ENCODE measurements at places on chromosomes 7 and 10.

- no peak for DNase-seq
These were observed 29.7 kb downstream of the PLPP4 start for GRCh38 chr10:120486671-120487205.

DNA sequence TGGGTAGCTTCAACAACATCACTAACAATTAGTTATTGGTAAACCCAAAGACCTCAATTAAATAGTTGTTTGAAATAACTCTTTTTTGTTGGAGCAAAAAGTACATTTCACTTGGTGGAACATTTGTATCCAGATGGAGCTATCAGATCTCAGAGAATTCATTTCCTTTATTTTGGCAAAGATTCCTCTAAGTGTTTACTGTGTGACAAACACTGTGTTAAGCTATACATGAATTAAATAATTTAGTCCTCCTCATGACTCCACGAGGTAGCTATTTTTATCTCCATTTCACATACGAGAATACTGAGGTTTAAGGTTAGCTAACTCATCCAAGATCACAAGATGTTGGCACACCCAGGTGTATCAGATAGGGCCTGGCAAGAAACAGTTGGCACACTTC is 104.0 kb upstream of the IMMP2L start:
- DNase-seq, result no peak

DNA sequence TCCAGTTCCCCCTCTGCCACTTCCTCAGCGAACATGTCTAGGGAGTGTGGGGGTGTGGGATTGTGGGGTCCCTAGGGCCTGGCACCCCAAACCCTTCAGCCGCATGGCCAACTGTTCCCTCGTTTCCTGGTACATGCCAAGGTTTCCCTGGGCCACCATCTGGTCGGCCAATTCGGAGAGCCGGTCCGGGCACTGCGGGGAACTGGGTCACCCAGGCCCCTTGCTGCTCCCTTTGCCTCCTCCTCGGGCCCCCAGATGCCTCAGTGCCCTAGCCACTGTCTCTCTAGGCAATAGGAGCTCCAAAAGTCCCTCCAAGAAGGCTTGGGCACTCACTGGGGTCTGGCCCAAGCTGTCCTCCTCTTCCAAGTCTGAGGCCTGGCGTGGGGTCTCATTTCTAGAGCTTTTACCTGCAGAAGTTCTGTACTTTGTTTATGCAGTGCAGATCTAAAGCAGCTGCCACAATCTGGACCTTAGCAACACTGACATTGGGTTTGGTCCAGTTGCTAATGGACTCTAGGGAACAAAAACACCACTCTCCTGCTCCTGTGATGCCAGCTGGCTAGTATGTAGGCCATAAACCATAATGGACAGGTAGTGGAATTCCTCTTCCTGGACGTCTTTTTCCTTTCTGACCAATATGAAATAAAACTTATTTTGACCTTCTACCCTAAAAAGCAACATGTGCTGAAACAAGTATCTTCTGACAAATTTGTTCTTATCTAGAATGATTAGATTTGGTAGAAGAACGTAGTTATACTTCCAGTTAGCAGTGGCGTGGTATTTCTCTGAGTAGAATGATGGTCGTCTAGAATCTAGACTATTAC is 172.9 kb downstream of the LRRC4 start:
- DNase-seq, result no peak

DNA sequence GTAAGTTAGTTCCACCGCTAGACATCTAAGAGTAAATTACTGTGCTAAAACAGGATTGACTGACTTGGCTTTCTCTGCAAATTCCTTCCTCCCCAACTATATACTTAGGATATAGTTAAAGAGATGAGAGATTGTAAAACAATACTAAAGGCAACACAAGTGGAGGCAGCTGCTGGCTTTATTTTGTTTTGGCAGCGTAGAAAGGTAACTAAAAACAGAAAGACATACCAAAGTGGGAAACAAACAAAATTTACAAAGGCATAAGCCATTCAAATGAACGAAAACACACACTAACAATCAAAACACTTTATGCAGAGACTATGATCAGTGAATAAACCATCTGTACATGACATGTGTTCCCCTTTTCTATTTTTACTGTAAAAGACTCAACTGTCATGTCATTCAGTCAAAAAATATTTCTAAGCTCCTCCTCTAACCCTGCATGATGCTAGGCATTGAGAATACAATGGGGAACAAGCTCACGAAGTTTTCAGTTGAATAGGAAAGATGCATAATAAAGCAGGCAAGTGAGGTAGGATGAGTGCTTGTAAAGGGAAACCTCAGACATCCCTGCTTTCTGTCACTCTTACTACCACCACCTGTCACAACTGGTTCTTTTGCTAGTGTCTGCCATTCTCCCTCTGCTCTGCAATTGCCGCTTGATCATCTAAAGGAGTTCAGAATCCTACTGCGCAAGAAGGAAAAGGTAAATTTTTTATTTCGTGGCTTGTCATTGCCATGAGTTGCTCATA is 64.2 kb upstream of the COL1A2 start:
- no peak for DNase-seq

GRCh38 chr7:123690550-123690949 is 34.9 kb downstream of the LMOD2 start:
- DNase-seq, result no peak

GRCh38 chr7:155792315-155792960 is 19.8 kb downstream of the SHH start:
- DNase-seq, result no peak

DNA sequence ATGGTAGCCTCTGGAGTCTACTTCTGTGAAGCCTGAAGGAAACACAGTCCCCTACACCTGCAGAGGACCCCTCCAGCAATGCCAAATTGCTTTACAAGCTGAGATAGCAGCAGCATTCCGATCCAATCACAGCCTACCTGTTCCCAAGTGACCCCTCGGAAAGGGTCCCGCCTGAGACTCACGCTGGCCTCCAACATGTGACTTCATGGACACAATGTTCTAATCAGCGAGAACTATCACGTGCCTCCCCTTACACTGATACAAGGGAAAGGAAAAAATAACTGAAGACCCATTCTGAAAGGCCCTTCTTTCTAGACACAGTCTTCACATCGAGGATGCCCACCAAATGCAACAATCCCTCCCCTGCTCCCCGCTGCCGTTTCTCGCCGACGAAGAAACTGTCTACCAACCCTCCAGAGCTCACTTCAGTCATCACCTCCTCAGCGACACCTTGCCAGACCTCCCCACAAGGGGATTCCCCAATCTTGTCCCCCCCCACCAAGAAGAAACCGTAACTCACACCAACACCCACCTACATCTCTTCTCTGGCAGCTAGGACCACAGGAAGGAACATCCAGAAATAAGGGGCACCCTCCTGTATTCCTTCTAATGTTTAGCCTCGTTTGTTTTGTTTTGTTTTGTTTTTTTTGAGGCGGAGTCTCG is 1.8 kb downstream of the SNX8 start:
- DNase-seq, result no peak

DNA sequence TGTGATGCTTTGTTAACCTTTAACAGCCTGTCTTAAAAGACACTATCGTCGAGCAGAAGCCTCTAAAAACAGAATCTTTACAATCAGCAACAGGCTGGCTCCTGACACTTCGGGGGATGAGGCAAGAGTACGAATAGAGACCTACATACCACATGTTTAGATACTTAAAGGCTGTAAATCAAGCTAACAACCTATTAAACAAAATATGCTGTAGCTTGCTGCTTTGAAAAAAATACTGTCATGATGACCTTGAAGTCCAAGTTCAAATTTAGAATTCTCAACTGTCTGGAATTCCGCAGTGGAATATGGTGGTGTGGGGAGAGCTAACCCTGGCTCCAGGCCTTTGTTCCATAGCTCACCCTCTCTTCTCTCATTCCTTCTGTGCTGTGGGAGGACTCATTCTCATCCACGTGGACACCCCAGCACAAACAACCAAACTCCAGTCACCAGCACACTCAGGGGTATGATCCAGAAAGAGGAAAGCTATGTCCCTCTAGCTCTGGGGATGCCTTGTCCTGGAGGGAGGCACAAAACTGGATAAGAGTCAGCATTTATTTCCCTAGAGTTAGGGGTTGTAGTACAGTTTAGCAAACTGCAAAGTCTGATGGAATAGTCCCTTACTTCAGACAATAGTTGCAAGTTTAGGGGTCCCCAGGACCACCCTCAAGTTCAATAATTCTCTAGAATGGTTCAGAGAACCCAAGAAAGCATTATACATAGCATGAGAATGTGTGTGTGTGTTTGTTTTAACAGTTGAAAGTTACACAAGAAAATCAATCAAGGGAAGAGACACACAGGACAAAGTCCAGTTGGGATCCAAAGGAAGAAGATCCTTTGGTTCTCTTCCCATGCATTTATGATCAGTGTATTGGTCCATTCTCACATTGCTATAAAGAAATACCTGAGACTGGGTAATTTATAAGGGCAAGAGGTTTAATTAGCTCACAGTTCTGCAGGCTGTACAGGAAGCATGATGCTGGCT is 196.1 kb upstream of the SVIL start:
- no peak for DNase-seq

- no peak for DNase-seq
These were observed 31.7 kb downstream of the LHPP start for GRCh38 chr10:124493214-124493882.

DNA sequence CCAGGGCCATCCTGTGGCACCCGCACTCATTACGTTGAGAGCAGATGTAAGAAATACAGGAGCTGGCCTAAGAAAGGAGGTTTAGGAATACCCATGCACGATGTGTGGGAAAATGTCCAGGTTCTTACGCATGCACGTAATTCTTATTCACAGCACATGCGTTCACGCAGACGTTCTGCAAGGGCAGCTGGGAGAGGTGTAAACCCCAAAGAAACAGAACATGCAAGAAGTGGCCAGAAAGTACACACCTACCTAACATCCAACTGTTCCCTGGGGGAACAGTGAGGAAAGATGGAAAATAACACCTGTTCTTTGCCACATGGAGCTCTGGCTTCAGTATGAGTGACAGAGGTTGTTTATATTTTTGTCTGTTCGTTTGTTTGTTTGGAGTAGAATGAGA is 285.6 kb downstream of the PRPF18 start:
- no peak for DNase-seq

- no peak for DNase-seq
These were observed 28.8 kb downstream of the WDR86 start for GRCh38 chr7:151381098-151381347.

DNA sequence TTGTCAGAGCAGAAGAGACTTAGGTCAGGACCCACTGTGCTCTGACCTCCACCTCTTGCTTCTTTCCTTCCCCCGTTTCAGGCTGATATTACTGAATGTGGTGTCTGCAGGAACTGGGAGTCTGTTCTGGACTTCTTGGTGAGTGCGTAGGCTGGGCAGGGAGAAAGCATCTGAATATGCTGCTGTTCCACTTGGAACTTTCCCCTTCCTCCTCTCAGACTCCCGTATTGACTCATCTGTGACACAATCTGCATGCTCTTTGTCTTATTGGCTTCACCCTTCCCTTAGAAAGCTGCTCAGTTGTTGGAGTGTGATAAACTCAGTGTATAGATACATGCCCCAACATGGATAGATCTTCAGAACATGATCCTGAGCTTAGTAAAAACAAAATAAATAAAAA is 137.6 kb upstream of the HABP2 start:
- no peak for DNase-seq

DNA sequence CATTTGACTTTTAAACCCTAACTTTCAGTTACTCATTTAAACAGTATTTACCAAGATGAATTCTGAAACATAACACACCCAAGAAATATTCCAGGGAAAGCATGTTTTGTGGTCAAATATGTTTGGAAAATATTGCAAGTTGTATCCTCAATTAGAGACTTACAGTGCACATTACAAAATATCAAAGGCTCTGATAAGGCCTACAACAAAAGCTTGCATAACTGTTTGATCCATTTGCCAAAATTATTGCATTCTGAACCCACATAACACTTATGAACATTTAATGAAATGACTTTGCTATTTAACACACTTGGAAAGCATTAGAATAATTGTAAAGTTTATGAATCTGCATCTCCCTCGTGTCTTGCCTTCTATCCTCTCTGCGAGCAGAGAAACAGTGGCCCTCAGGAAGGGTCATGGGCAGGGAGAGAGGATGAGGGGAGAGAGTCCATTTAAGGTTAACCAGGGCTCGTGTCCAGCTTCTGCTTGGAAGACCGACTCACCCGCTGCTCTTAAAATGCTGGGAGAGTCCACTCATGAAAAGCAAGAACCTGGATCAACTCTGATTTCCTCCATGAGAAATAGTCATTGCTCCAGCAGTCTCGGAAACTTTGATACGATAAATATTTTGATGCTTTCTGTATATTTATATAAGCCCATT is 408.2 kb upstream of the ZMIZ1 start:
- no peak for DNase-seq

- DNase-seq, result no peak
These were observed 10.3 kb downstream of the PWWP2B start for GRCh38 chr10:132407243-132407746.

GRCh38 chr10:47300429-47300931 is 483 bp downstream of the GDF10 start:
- DNase-seq, result no peak

Data from GM04504 (cell line).